ENCODE measurements at places on chromosomes 13 and 19.
A peak's percentile ranks its signal among the peaks of the same experiment; 100 is the strongest.

DNA sequence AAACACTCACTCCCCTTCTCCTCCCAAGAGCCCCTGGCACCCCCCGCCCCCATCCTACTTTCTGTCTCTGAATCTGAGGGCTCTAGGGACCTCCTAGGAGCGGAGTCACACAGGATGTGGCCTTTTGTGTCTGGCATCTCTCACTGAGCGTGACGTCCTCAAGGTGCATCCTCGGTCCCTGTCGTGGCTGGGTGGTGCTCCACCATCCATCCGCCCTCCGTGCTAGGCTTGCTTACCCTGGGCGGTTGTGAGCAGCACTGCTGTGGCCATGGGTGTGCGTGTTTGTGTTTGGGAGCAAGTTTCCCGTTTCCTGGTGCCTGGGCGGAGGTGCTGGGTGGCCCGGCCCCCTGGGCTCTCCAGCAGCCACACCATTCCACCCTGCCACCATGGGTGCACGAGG lies 12.2 kb downstream of the PLEKHJ1 start:
- DNase-seq: no peak

DNA sequence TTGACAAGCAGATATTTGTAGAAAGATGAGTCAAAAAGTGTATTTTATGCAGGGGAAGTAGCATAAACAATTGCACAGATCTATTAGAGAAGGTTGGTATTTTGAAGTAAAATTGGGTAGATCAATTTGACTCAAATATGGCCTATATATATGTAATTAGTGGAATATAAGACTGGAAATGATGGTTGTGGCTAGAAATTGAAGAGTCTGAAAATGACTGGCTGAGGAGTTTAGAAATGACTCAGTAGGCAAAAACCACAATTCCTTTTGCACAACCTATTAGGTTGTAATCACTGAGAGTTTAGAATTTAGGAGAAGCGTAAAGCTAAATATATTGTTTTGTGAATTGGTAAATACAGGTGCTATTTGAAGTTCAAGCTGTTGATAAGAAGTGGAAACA lies 622.6 kb upstream of the PCDH20 start:
- DNase-seq: no peak

GRCh38 chr19:56076498-56076897 lies 44.6 kb downstream of the ZNF787 start:
- DNase-seq: peak; percentile 59

DNA sequence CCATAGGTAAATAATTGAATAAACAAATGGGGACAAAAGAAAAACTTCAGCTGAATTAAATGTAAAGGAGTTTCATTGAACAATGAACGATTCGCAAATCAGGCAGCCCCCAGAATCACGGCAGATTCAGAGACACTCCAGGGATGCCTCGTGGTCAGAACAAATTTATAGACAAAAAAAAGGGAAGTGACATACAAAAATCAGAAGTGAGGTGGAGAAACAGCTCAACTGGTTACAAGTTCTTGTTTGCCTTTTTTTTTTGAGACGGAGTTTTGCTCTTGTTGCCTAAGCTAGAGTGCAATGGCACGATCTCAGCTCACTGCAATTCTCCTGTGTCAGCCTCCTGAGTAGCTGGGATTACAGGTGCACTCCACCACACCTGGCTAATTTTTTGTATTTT lies 5.7 kb downstream of the ZNF566 start:
- no peak for DNase-seq

DNA sequence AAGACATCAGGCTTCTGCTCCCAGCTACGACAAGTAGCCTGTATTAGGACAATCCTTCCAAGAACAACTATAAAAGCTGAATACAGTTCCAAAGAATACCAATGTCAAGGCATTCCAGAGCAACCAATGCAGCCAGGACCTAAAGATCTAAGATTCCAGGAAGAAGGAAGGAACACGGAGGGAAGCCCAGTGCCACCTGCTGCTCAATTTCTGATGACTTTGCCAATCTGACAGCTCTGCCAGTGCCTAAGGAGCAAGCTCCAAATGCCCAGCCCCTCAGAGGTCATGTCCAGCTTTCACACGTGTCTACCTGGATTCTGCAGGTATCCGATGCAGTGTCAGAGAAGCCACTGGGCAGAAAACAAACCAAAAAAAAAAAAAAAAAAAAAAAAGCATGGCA lies 164.4 kb downstream of the IRS2 start:
- DNase-seq: no peak

DNA sequence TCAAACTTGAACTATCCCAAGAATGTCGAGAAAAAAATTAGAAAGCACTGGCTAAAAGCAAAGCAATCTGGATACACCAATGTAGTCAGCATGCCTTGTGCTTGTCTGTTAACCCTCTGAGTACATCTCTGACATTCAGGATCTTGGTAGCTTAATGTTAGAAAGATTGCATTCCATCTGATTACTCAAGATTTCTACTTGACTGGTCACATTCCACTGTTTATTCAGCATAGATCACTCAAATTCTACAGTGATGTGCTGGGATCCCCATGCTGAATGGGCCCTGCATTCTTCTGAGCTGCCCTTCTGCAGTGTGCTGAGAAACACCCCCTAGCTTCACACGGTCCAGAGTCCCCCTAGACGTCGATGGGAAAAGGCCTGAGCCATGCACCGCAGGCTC lies 295.4 kb upstream of the MAB21L1 start:
- no peak for DNase-seq

- DNase-seq: no peak
These were observed 610.9 kb upstream of the PCDH9 start for GRCh38 chr13:67841071-67841470.

Measured in stimulated activated CD4-positive, alpha-beta T cell treated with anti-CD3 and anti-CD28 coated beads, Interleukin-2, amount 100 ng/mL, for 24 hours (primary cell).